ENCODE measurements at places on chromosomes 7 and 10. TPM values are rescaled to one million over a fixed set of nuclear protein-coding genes. Genes with fewer than 3 reads are reported as not detected.

Gene HTRA1
- 20.0 TPM for polyA plus RNA-seq

Gene AGMO
- polyA plus RNA-seq: 0.19 TPM

Gene RBP3
- polyA plus RNA-seq: not detected

Gene INMT
- 18.7 TPM for polyA plus RNA-seq

Gene LIPJ
- 0.53 TPM for polyA plus RNA-seq

Gene TAS2R5
- polyA plus RNA-seq: 0.87 TPM

Gene LRRC72
- not detected for polyA plus RNA-seq

Gene ST7
- polyA plus RNA-seq: 16.1 TPM

Gene PON1
- 0.61 TPM for polyA plus RNA-seq

Gene NME8
- polyA plus RNA-seq: not detected

Gene CALCR
- polyA plus RNA-seq: 0.09 TPM

Gene CDC14C
- 0.02 TPM for polyA plus RNA-seq

Gene IGFBP3
- polyA plus RNA-seq: 13.1 TPM

Gene CTTNBP2
- 4.8 TPM for polyA plus RNA-seq

Gene DGKI
- polyA plus RNA-seq: 0.05 TPM

Gene ANKRD2
- 0.61 TPM for polyA plus RNA-seq

Gene CHST15
- polyA plus RNA-seq: 4.8 TPM

Gene TFR2
- 1.2 TPM for polyA plus RNA-seq

Gene FBXW4
- 45.9 TPM for polyA plus RNA-seq

Gene TSPAN12
- polyA plus RNA-seq: 3.9 TPM
